Lung (tissue), 17 donors: ENCODE measurements at places on chromosomes 1 and 21.

DNA sequence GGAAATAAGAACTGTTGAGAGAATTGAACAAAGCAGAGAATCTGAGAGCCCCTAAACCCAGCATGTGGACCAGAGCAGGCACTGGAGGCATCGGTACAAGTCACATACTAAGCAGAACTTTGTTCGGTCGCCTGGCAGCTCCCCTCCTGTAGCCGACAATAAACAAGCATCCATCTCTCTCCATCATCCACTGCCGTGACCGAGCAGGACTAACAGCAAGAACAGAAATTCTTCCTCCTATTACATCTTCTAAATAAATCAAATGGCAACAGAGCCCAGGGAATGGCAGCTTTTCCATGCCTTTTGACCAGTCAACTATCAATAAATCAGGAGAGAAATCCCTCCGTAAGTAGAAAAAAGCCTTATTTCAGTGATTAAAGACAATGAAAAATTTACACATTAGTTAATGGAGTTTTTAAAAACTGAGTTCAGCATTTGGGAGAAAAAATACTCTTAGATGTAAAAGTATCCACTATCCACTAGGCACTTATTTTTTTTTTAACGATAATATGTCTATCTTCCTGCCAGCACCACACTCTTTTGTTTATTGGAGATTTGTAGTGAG, 36.5 kb downstream of the PTPN14 start:
- no peak for DNase-seq

DNA sequence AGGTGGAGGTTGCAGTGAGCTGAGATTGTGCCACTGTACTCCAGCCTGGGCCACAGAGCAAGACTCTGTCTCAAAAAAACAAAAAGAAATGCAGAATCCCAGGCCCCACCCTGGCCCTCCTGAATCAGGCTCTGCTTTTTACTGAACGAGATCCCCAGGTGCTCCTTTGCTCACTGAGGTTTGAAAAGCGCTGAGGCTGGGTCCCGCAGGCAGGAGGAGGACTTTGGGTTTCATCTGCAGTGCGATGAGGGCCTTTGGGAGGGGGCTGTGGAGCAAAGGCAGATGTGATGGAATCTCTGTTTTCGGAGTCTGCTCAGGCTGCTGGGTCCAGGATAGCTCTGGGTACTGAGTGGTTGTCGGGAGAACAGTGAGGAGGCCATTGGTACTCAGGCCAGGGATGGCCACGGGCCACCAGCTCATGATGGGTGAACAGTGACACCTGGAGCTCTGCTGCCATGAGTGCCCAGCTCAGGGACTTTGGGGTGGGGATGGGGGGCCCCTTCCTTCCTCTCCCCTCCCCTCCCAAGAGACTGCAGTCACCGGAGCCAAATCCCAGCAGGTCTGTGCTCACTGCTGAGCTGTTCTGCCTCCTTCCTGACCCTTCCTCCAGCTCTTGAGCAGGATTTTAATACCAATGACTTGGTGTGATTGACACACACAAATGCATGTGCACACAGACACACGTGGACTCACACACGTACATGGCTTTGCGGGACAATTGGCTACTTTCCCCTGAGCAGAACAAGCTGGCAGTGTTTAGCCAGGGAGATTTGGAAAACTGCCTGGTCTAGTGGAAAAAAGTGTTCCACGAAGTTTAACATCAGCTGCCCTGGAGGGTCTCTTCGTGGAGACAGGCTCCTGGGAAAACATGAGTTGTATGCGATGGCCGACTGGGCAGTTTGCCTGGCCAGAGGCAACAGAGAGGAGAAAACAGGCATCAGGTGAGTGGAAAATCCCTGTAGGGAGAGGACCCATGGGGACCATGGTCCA, 3.6 kb upstream of the DHRS3 start:
- peak; percentile 58 for DNase-seq

- no peak for DNase-seq
These were observed 867.3 kb downstream of the PLA2G4A start for GRCh38 chr1:187696073-187696472.

- no peak for DNase-seq
These were observed 559.3 kb upstream of the USP24 start for GRCh38 chr1:55774446-55774845.

DNA sequence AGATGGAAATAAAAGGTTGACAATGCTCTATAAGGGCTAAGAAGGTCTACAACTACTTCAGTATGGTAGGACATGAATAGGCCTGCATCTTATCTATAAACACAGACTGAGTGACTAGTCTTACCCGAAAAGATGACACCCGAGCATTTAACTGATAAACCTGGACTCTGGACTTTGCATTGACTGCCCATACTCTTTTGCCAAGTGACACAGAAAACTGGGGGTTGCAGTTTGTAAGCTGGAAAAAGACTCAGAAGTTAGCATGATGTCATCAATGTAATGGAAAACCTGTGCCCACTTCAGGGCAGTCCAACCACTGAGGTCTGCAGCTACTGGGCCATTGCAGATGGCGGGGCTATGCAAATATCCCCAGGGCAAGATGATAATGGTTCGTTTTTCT, 258.3 kb upstream of the NEGR1 start:
- DNase-seq, result no peak

- peak; percentile 22 for DNase-seq
These were observed 1.4 kb downstream of the MAGI3 start for GRCh38 chr1:113391649-113392271.

GRCh38 chr1:90838720-90839119, 121.6 kb upstream of the BARHL2 start:
- no peak for DNase-seq

- no peak for DNase-seq
These were observed 147.5 kb upstream of the EDN2 start for GRCh38 chr1:41631971-41632370.

GRCh38 chr1:35433714-35434113, 123.5 kb downstream of the KIAA0319L start:
- DNase-seq, result no peak

DNA sequence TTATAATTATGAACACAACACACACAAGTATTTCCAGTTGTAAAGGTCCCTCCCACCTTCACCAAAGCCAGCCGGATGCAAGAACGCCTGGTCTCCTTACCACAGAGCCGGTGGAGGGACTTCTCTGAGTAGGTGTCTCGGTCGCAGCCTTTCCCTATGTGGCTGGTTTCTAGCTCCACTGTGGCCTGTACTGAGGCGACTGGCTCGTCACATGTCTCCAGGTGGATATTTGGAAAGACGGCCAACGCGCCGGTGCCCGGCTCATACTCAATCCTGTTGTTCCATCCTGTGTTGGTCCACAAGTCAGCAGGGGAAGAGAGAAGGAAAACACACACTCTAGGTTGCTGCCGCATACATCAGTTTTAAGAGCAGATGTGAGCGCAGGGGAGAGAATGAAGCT, 74.4 kb downstream of the CLSTN1 start:
- no peak for DNase-seq

DNA sequence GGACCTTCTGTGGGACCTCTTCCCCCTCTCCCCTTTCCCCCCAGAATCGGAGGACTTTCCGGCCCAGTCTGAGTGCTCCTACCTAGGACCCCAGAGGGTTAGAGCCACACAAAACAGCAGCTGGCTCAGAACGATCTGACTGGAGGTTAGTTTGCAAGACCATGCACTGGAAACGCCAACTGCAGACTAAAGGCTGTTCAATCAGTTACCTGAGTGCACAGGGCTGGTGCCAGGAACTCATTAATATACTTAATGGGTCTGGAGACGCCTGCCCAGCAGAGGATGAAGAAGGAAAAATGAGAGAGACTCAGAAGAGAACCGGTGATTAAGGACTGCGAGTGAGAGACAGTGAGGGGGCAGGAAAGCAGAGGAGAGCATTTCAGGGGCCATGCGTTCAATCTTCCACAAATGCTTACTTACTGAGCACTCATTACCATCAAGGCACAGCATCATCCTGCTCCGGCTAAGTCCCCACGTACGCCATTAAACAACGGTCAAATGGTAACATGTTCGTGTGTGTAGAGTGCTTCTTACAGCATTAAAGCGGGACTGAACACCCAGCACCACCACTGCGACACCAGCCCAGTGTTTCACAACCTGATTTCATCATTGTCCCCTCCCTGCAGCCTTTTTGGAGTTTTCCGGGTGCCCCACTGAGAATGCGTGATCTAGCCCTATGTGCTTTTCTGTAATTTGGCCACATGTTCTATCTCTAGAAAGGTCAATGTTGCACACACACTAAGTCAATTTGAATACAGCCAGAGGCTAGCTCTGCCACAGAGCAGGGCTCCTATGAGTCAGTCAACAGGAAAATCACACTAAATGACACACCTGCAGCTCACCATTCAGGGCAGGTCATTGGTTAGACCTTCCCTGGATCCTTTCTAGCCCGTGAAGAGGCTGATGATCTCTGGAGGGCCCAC, 7.6 kb downstream of the ENO1 start:
- no peak for DNase-seq

DNA sequence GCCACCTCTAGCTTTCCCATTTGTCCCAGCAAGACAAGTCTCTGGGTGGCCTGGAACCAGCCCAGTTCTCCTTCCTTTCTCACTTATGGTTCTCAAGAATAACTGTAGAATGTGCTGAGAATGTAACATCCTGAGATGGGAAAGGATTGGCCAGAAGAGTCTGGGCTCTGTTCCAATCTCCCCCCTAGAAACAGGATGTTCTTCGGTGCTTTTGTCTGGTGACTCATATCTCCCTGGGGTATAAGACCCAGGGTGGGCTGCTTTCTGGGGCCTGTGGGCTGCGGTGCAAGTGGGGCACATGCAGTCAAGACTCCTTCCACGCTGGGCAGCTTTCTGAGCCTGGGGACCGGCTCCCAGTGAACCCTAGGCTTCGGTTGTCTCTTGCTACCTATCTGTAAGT, 251.2 kb upstream of the POU3F1 start:
- DNase-seq, result peak; percentile 90

GRCh38 chr1:76240316-76240715, 165.8 kb downstream of the ST6GALNAC3 start:
- no peak for DNase-seq

DNA sequence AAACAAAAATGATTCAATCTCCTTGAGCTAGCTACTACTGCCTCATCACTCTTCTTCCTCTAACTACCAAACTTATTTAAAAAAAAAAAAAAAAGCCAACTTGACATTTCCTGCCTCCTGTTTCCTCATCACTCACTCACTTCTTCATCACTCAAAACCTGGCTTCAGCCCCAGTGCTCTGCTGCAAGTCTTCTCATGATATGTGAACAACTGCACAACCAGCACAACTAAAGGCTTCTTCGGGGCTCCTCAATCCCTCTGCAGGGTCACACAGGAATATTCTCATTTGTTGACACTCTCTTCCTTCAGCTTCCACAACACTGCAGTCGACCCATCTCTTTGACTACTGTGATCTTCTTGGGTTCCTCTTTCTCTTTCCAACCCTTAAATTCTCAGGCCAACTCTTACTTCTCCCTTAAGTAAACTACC, 7.6 kb downstream of the MTF1 start:
- no peak for DNase-seq

DNA sequence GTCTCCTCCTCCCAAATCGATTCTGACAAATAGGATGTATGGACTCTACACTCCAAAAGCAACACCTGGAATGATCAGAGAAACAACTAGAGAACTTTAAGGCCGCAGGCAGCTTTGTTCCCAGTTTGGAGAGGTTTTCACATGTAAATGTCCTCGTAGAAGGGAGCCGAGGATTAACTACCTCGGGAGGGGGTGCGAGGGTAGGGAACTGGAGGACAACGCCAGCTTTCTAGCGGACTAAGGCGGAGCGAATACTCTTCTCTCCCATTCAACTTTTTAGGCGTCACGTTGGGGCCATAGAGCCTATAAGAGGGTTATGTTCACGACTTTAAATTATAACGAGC, 1.2 kb downstream of the SCAF4 start:
- DNase-seq, result no peak

DNA sequence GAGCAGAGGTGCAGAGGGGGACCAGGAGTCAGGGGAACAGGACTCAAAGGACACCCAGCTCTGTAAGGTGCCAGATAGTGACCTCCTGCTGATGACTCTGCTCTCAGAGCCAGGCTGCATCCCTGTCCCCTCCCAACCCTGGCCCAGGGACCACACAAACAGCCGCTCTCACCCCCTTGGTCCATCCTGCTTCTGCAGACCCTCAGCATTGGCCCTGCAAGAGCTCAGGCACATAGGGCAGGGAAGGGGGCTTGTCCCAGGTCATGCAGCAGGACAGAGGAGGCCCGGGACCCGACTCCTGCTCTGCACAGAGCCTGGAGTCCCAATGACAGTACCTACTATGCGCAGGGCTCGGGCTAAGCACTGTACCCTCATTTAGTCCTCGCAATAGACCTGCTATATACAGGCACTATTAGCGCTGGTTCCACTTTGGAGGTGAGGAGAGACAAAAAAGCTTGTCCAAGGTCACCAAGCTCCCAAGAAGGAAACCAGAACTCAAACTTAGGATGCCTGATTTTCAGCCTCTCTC, 15.7 kb downstream of the EPHA2 start:
- no peak for DNase-seq

DNA sequence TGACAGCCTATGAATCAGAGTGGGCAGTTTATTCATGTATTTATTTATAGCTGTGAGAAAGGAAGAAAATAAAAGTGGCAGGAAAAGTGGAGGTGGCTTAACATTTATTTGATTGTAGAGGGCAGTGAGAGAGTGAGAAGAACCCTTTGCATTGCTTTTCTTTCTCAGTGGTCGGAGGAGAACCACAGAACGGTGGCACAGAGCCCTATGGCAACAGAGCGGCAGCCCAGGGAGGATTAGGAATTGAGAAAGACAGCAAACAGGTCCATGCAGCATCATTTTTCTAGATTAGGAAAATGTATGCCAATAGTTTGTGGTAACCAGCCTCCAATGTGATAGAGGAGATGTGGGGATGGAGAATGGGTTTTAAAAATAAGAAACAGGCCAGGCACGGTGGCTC, 53.1 kb downstream of the NMNAT2 start:
- no peak for DNase-seq

- DNase-seq, result peak; percentile 73
These were observed 31.7 kb downstream of the SIM2 start for GRCh38 chr21:36730291-36731281.

DNA sequence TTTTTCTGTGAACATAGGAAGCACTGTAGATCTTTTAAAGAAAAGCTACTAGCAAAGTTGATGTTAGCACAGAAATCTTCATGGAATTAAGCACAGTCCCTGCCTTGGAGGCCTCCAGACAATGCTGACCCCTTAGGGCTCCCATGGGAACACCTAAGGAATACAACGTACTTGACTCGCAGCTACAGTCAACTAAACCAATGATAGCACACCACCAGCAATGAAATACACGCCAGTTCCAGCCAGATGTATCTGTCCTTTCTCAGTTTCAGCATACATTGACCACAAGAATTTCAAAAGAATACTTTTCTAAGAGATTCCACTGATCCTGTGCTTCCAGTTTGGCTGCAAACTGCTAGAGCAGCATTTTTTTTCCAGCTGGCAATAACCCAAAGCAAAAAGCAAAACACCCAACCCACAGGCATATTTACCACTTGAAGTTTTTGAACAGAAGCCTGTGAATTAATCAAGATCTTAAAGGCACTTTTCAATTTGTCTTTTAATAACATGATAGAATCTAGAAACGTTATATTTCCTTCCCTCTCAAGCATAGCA, 42.8 kb upstream of the KRTAP11-1 start:
- DNase-seq, result peak; percentile 71

GRCh38 chr1:71434240-71434639, 353.4 kb upstream of the ZRANB2 start:
- no peak for DNase-seq
